Activated CD8-positive, alpha-beta memory T cell treated with anti-CD3 and anti-CD28 coated beads, Interleukin-2, amount 50 U/mL, for 48 hours (primary cell): ENCODE measurements at places on chromosomes 11 and 22.

DNA sequence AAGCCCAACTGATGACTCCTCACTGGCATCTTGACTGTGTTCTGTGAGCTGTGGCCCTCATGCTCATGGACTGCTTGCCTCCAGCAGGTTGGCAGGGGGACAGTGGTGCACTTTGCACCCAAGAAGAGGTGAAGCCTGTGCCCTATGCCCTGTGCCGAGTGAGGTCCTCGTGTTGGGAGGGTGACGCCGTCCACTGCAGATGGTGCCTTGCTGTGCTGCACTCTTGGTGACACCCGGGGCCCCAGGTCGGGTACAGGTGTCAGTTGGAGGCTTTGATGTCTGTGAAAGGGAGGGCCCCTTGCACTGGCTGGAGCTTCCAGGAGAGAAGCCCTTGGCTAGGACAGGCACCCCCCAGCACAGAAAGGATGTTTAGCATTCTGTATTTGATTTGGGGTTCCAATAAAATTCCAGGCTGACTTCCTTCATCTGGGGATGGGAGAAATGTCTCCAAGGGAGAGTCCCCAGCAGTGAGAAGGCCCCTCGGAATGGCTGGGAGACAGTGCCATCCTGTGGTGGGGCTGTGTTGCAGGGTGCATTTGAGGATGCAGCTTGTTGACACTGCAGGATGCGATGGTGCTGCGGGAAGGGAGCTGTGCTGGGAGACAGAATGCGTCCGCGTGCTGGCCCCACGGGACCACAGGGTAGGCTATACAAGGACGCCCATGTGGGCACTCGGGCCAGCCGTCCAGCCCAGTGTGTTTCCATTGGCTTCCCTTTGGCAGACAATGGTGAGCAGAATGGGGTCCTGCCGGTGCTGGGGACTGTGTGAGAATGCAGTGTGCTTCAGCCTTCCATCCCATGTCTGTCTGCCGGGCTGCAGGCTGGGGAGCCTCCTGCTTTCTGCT lies 2.5 kb upstream of the ZDHHC8 start:
- DNase-seq: peak; percentile 74

GRCh38 chr11:46724088-46724487 lies 5.1 kb downstream of the F2 start:
- DNase-seq: no peak

GRCh38 chr11:83285151-83285770 lies 906 bp downstream of the CCDC90B start:
- no peak for DNase-seq

GRCh38 chr22:20283674-20284066 lies 15.6 kb upstream of the RTN4R start:
- DNase-seq: no peak
